ENCODE measurements at places on chromosomes 6 and 20.
A peak's percentile ranks its signal among the peaks of the same experiment; 100 is the strongest.

- DNase-seq = no peak
Measured at GRCh38 chr6:108921547-108922361, 73.5 kb downstream of the ARMC2 start.

GRCh38 chr6:39897698-39898097, 36.6 kb downstream of the MOCS1 start:
- no peak for DNase-seq

GRCh38 chr20:59820204-59821041, 113.0 kb downstream of the SYCP2 start:
- no peak for DNase-seq

DNA sequence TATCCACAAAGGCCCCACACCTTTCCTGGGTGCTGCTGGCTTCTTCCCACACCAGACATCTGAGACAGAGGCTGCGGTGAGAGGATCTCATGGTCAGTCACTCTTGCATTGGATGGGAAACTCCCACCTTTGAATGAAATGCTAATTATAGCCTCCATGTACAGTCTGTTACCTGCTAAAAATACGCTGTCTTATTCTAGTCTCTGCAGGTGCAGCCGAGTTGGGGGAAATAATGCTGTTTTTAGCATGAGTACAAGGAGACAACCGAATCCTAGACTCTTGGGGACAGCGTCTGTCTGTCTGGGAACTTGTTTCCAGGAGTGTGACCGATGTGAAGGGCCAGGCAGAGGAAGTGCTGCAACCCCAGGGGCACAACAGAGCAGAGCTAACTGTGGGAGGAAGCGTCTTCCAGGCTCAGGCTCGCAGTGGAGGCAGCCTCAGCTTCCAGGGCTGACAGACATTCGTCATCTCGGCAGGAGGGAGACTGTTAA, 286.2 kb downstream of the PREX1 start:
- DNase-seq = no peak

DNA sequence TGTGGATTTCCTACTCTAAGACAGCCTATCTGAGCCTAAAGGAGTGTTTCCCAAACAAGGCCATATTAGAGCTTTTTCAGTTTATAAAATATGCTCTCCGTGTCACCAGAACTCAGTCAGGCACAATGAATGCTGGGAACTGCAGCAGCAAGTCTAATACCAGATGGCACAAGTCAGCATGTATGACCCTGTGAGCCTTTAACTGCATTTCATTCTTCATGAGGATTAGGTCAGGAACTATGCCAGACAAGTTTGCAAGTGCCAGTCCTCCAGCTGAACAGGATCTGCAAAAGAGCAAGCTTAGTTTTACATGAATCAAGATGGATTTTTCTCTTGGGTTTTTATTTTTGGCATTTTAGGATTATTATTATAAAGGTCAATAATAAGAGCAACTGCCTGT, 66.7 kb upstream of the SAMD5 start:
- DNase-seq = no peak

GRCh38 chr6:151007922-151008321, 142.4 kb downstream of the MTHFD1L start:
- no peak for DNase-seq

DNA sequence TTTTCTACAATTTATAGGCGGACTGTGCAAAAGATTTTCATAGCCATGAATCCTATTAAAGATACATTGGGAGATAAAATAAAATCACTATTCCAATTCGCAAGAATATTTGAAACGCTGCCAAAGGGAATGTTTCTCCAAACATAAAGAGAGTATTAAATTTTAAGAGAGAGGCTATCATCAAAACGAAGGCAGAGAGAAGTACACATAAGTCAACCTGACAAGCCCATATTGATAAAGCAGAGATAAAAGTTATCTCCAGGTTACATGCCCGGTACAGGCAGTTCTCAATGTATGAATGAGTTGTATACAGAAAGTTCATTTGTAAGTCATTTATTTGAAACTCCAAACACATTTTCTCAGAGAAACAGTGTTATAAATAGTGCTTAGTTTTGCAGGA, 193.1 kb downstream of the ATXN1 start:
- DNase-seq = no peak

GRCh38 chr20:1370548-1371110, 22.2 kb downstream of the FKBP1A start:
- no peak for DNase-seq

- no peak for DNase-seq
Measured at GRCh38 chr6:85068221-85068620, 303.8 kb upstream of the TBX18 start.

GRCh38 chr6:142294679-142295078, 7.1 kb upstream of the ADGRG6 start:
- no peak for DNase-seq

- no peak for DNase-seq
Measured at GRCh38 chr6:4664117-4664626, 112.0 kb upstream of the CDYL start.

- DNase-seq = no peak
Measured at GRCh38 chr6:15549371-15549770, 113.5 kb downstream of the DTNBP1 start.

- no peak for DNase-seq
Measured at GRCh38 chr20:17172836-17173516, 53.9 kb upstream of the PCSK2 start.

DNA sequence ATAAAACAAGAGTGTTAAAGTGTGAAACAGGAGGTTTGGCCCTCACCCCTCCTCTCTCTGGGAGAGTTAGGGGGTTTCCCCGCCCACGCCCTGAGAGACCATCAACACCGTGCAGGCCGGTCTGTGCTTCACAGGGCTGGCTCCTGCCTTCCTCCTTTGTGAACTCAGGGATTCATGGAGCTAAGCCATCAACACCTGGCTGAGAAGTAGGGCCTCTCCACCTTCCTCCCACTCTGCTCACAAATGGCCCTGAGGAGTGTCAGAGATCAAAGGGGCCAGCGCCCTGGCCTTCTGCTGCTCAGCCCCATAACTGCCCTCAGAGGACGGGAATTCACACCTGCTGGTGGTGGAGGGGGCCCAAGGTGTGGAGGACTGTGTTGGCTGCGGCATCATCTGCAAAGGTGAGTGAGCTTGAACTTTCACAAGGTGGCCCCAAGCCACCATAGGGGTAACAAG, 88.6 kb downstream of the PSMB1 start:
- no peak for DNase-seq

GRCh38 chr6:160535270-160535669, 128.8 kb downstream of the LPA start:
- DNase-seq = no peak

- no peak for DNase-seq
Measured at GRCh38 chr6:136717716-136717990, 74.6 kb downstream of the MAP3K5 start.

- peak; percentile 55 for DNase-seq
Measured at GRCh38 chr20:22805219-22805618, 220.8 kb upstream of the FOXA2 start.

- DNase-seq = no peak
Measured at GRCh38 chr20:31607640-31608250, 2.7 kb downstream of the ID1 start.

- no peak for DNase-seq
Measured at GRCh38 chr20:15302075-15302474, 964.7 kb upstream of the FLRT3 start.

DNA sequence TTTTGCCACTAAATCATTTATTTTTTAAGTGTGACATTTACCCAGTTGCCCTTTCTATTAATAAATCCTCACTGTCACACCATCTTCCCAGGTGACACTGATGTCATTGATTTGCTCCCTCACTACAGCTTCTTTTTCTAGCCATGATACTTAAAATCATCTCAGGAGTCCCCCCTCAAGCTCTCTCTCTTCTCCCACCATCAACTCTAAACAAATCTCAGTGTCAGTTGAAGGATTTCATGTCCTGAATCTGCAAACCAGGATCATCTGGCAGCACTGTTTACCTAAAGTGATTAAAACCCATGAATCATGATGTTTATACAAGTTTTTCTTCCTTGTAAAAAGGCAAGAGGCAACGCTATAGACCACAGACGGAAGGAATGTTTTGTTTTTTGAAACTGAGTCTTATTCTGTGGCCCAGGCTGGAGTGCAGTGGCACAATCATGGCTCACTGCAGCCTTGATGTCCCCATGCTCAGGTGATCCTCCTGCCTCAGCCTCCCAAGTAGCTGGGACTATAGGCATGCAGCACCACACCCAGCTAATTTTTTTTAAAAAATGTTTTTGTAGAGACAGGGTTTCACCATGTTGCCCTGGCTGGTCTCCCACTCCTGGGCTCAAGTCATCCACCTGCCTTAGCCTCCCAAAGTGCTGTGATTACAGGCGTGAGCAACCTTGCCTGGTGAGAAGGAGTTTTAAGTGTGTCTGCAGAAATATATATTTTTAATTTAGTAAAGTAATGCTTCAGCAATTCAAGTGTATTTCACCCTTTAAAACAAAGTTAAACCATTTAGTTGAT, 30.1 kb upstream of the SH3BGRL2 start:
- DNase-seq = peak; percentile 37

GRCh38 chr20:4507288-4507719, 214.4 kb upstream of the PRND start:
- DNase-seq = peak; percentile 48

DNA sequence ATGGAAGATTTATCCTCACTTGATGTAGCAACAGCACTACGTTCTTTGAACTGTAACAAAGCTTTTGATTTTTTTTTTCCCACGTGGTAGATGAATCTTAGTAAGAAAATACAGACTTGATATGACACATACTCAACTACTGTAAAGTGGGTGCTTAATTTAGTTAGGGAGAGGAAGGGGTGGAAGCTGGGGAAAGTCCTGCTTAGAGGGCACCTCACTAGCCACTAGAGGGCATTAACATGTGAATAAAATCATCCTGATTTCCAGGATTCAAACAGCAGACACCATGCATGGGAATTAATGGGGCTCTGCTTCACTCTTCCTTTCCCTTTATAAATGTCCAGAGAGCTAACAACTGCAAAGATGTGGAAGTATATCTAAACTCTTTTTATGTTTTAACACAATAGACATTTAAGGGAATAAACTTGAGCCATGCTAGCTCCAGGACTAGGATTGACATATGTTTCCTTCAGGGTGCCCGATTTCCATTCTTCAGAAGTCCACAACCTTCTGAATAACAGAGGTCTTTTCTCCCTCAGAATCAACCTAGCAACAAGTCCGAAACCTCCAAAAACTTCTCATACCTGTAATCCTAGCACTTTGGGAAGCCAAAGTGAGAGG, 250.1 kb downstream of the ATXN1 start:
- peak; percentile 48 for DNase-seq

DNA sequence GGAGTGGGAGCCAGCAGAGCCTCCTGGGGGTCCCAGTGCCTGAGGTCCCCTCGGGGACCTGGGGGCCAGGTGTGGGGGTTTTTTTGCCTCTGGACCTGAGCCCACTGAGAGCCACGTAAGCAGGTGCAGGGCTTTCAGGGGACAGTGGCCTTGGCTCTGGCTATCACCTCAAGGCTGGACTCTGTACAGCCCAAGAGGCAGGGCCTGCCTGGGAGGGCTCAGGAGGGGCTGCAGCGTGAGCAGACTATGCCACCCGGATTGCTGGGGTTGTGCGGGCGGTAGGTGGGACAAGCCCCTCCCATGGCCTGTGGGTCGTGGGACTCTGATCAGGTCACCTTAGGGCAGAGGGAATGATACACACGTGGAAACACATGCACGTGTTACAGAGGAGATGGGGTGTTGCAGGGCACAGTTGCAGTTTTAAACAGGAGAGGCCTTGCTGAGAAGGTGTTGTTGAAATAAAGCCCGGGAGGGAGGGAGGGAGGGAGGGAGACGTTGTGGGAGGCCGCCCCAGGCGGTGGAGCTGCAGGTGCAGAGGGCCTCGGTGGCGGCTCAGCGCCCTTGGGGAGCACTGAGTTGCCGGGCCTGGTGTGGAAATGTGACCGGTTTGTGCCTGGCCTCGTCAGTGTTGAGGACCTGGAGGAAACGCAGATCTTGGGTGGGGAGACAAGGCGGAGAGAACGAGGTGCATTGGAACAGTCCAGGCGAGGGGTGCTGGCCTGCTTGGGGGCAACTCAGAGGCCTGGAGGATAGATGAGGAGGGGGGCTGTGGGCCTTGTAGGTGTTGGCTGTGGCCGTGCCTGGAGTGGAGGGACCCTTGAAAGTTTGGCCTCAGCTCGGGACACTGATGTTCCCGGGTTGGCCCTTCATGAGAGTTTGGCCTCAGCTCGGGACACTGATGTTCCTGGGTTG, 2.3 kb downstream of the TCEA2 start:
- DNase-seq = no peak

GRCh38 chr6:25669413-25669812, 17.4 kb downstream of the SCGN start:
- DNase-seq = no peak

Data from HTR-8/SVneo (cell line).